ENCODE measurements at places on chromosomes 5 and 9.

DNA sequence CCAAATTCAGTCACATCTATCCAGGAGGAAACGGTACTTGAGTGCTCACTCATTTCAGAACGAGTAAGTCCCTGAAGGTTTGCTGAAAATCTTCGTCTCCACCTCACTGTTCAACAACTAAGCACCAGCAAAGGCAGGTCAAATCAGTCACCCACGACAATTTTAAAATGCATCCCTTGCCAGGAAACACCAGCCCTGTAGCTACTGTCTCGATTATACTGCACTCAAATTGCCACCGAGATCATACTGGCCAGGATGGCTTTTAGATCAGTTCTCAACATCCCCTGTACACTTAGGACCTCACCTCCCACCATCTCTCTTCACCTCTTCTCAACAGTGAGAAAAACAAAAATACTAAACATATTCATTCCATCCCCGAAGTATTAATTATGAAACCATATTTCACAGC is 298.6 kb downstream of the AGTPBP1 start:
- no peak for DNase-seq

DNA sequence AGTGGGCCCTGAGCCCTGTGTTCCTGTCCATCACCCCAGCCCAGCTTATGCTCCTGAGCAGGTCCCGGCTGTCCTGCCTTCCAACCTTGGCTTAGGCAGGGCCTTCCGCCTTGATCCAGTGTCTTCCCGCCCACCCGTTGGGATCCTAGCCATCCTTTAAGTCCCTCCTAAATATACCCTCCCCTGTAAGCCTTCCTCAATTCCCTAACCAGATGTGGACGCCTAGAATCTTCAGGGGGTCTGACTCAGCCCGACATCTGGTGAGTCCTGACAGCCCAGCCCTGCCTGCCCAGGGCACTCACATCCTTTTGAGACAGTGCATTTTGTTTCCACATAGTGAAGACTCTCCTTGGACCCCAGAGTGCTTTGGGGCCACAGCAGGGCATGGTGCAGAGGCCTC is 23.7 kb downstream of the SLC6A7 start:
- DNase-seq: no peak

- DNase-seq: no peak
Measured at GRCh38 chr9:120890320-120891244, 13.6 kb upstream of the PHF19 start.

DNA sequence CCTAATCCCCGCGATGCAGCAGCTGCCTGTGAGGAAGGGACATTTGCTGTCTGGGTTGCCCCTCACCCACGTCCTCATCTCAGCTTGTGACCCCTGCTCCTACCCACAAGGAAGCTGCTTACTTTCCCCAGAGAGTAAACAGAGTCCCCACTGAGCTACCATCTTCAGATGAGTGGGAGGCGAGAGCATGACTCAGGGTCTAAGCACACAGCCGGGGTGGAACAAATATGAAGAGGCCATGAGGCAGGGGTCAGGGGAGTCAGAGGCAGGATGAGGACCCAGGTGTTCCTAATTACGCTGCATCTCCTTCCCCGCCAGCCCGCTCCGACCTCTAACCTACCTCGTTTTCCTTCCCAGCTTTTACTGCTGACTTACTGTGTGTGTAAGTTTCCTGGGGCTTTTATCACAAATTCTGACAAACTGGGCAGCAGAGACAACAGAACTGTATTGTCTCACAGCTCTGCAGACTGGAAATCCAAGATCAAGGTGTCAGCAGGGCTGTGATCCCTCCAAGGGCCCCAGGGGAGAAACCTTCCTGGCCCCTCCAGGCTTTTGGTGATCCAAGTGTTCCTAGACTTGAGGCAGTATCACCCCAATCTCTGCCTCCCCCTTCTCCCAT is 94.0 kb upstream of the DNAH5 start:
- DNase-seq: no peak

DNA sequence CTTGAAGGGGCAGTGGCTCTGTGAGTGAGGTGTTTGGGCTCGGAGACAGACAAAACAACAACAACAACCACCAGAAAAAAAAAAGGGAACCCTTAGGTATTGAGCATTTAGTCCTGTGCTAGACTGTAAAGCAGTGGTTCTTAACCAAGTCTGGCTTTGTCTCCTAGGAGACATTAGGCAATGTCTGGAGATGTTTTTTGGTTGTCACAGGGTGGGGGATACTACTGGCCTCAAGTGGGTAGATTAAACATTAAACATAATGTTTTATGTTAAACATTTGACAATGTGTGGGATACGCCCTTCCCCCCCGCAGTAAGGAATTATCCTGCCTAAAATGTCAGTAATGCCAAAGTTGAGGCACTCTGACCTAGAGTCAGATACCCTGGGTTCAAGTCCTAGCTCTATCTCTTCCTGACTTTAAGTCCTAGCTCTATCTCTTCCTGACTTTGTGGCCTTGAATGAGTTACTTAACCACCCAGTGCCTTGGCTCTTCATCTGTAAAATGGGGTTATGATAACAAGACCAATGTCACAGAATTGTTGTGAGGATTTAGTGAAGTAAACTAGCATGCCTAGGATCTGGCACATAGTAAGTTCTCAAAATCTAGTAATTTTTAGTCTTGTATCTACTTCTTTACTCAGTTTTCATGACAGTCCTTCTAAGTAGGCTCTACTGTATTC is 1.8 kb downstream of the TRIM32 start:
- DNase-seq: no peak

DNA sequence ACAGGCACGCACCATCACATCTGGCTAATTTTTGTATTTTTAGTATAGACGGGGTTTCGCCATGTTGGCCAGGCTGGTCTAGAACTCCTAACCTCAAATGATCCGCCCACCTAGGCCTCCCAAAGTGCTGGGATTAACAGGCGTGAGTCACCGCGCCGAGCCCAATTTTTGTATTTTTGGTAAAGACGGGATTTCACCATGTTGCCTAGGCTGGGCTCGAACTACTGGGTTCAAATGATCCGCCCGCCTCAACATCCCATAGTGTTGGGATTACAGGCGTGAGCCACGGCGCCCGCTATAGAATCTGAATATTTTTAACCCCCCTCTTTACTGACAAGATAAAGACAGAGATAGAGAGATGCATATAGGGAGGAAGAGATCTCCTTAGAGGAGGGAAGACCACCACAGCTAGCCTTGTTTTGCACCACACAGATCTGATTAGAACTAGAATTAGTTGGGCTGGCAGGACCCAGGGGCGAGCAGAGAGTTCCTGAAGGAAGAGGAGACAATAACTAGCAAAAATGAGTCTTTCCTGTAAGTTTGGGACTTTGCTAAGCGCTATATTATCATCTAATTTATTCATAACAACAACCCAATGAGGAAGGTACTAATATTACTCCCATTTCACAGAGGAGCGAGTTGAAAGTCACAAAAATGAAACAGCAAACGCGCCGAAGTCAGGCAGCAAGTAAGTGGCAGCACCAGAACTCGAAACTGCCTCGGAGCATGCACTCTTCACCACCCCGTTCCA is 1.5 kb upstream of the ANKHD1 start:
- DNase-seq: no peak

DNA sequence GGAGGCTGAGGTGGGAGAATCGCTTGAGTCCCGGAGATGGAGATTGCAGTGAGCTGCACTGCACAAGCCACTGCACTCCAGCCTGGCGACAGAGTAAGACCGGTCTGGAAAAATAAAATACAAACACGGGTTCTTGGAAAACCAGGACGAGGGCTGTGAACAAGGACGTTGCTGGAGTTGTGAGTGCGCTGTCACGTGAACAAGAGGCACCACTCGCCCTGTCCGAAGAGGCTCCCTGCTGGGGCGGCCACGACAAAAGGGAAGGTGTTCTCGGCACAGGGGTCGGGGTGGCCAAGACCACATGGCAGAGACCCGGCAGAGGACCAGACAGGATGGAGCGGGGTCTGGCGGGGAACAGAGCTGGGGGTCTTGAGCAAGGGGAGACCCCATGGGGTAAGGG is 30.6 kb upstream of the UBAC1 start:
- DNase-seq: no peak

DNA sequence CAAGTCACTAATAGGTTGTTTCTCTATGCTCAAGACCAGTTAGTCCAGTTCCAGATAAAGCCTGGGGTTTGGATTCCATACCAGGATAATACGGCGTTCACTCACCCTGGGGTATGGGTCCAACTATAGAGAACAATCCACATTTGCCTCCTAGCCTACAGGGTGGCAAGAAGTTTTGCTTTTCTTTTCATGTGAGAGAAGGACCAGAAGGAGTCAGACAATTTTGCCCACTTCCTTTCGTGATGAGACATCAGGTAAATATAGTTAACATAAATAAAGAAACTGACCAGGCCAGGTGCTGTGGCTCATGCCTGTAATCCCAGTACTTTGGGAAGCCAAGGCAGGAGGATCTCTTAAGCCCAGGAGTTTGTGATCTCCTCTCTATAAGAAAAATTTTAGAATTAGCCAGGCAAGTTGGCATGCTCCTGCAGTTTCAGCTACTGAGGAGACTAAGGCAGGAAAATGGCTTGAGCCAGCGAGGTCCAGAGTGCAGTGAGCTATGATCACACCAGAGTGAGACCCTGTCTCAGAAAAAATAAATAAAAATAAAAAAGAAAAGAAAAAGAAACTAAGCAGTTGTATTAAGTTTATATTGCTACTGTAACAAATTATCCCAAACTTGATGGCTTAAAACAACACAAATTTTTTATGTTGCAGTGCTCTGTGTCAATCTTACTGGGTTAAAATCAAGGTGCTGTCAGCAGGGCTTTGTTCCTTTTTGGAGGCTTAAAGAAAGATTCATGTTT is 7.5 kb upstream of the REEP5 start:
- no peak for DNase-seq

- no peak for DNase-seq
Measured at GRCh38 chr9:3179711-3180110, 335.8 kb upstream of the PUM3 start.

DNA sequence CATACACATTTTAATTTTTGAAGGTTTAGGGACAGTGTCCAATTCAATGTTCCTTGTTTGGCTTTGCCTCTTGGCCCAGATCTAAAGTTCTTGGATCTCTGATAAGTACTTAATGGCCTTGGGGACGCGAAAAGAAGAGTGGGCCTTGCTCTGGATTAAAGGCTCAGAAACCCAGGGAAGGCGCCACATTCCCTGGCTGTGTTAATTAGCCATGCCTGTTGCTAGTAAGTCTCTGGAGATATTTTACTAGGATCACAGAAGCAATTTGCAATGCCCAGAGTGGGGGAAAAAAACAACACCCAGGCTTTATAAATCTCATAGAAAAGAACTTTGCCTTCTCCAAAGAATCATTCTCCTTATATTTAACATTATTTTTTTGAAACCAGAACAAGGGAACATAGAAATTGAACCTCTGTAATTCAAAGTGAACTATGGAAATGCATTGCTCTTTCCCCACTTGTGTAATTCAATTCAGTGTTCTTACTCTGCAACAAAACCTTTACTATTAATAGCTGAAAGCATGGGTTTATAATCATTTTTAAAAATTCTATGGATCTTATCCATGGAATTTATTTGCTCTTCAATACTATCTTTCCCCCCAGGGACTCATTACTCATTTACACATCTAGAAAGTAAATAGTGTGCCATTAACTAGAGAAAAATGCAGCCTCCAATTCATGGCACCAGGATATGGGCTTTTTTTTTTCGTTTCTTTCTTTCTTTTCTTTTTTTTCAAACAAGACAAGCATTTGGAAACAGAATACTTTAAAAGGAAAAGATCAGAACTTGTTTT is 172.2 kb upstream of the ANKRD55 start:
- DNase-seq: no peak

- no peak for DNase-seq
Measured at GRCh38 chr9:130927995-130928900, 10.8 kb downstream of the FIBCD1 start.

DNA sequence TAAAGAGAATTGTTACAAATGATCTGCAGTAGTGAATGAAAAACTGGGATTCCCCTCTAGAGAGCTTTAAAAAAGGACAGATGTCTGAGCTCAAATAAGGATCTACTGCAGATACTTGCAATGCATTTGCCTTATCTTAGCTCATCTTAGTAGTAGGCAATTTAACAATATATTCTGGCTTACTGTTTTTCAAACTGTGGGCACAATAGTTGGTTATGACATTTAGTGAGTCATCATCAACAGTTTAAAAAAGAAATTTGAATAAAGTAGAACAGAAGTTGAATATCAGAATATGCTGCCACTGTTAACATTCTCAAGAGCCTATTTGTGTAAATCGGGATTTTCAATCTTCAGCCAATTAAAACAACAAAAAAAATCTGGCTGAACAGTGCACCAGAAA is 6.7 kb upstream of the CAST start:
- DNase-seq: no peak

DNA sequence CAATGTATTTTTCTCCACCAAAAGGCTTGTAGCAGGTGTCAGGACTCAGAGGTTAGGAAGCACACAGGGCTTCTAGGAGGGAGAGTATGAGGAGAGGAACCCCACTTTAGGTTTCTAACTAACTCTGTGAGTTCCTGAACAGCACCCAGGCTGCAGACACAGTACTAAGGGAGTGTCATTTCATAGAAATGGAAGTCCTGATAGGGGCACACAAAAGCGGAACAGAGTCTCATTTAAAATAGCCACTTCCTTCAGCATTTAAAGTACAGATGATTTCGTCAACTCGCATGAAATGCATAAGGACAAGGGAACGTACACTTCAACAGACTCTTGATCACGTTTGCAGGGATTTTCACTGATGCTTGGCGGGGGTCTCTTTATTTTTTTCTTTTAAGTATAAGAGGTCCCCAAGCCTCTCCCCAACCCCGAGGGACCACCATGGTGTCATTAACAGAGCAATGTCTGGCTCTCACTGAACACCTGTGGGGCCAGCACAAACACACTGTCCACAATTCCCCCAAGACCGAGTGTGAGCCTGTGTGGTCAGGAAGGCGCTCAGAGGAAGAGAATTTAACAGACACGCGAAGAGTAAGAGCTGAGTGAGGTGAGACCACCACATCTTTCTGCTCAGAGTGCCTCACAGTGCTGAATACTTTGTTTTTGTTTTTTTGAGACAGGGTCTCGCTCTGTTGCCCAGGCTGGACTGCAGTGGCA is 82.3 kb downstream of the SECISBP2 start:
- DNase-seq: no peak

DNA sequence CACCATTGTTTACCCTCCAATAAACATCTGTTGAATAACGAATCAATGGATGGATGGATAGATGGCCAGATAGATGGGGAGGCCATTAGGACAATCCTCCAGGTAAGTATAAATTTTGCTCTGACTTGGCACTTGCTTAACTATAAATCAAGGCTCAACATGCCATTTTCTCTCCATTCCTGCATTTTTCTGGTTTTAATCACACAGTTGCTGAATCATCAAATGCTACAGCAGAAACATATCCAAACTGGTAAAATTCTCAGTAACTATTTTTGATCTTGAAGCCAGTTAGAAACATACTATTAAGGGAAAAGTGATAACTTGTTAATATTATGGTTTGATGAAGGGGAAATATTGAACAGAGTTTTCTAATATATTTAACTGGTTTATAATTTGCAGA is 71.5 kb upstream of the MTAP start:
- DNase-seq: no peak

- no peak for DNase-seq
Measured at GRCh38 chr5:55104036-55104772, 1.8 kb downstream of the GZMA start.
